ENCODE measurements at places on chromosomes 2 and 18.
A peak's percentile ranks its signal among the peaks of the same experiment; 100 is the strongest.

GRCh38 chr2:212538305-212539071 lies at the start of gene ERBB4:
ERBB4 (minus strand) TSS chr2:212538802; CDS start chr2:212538530, 272 bp downstream.
- DNase-seq, result peak; percentile 24

DNA sequence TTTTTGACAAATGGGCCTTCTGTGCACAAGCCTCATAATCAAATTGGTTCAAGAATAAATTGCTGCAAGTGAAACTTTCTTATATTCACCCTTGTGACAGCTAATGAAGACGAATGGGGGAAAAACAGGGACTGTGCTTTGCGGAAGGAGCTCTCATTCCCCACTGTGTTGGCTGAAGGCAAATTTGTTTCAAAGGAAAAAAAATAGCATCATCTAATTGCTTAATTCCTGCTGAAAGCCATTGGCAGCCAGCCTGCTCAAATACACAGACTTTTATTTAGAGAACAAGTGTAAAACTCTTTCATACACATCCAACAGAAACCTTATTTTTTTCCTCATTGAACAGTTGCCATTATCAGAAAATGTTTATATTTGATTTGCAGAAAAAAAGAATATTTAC lies 172.3 kb downstream of the ARL6IP6 start:
- peak; percentile 1 for DNase-seq

DNA sequence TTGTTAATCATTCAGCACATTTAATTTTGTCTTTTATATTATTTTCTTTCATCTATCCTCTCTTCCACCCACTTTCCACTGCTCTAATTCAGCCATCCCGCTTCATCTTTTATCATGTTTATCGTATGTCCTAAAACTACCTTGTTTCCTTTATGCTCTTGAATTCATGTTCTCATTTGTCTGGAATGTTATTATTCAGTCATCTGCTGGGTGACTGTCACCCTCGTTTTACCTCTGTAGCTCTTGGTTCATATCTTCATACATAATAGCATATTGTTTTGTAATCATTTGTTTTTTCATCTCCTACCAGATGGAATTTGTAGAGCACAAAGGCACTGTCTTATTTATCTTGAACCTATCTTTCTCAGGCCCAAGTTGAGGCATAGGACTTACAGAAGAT lies 37.0 kb downstream of the SMCHD1 start:
- DNase-seq, result no peak

DNA sequence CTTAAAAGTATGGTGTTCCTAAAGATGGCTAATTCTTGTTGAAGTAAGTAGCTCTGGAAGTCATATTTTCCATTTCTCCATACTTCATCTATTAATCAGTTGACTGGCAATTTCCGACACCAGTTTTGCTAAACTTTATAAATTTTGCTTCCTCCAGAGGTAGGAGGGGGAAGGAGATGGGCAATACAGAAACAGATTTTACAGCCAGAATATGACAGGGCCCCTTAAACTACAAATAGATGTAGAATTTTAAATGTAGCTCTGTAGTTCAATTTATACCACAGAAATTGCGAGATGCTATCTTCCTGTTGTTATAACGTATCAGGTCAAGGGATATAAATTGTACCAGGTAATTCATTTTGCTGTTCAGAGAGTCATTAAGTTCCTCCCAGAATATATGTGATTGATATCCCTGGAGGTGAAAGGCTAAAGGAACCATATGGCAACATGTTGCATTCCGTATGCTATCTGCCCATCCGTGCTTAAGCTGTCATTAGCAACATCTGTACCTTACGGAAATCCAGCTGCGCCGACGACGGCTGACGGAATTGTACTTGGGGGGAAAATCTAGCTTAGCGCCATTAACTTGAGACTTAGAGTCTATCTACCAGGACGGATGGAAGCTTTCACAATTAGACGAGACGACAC lies 8.4 kb upstream of the NR4A2 start:
- DNase-seq, result peak; percentile 61

- no peak for DNase-seq
These were observed 368.7 kb upstream of the ID2 start for GRCh38 chr2:8312861-8313830.

- no peak for DNase-seq
These were observed 217.7 kb downstream of the SH3RF3 start for GRCh38 chr2:109346601-109347228.

DNA sequence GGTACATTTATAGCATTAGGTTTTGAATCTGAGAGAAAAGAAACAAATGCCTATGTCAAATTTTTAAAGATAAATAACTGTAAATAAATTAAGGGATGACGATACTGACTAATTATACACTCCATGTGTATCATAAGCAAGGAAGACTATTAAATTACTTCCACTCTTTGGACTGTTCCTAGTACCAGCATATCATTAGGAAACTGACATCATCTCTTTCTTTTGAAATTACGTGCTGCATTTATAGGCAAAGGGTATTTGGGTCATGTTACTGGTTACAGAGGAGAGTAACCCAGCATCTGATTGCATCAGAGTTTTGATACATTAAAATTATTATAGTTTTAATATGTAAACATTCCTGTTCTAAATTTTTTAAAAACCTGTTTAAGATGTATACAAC lies 309.7 kb downstream of the XIRP2 start:
- no peak for DNase-seq

DNA sequence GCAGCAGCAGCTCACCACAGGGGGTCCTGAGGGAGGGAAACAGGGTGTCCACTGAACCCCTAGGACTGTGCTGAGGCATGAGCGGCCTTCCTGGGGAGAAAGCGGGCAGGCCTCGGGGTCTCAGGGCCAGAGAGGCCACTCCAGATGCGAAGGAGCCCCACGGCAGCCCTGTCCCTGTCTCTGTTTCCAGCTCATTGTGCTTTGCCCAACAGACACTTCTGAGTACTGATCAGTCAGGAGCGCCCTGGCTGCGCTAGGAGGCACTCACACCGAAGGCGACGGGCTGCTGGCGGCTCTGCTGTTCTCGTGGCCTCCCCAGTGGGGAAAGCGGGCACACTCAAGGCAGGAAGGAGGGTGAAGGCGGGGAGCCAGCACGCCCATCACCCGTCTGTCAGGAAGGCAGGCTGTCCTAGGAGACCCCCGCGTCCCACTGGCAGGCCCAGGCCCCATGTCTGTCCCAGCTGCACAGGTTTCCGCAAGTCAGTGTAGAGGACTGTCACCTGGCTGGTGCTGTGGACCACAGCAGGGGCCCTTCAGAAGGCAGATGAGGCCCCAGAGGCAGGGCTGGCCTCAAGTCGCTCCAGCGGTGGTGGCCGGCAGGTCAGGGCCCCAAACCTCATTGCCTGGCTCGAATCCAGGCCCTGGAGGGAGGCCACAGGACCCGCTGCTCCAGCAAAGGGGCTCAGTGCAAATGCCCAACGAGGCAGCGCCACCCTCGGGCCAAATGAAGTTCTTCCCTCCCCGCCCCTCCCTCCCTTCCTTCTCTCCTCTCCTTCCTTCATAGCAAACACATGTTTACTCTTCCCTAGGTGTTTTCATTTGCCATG lies 6.8 kb downstream of the ESPNL start:
- no peak for DNase-seq

DNA sequence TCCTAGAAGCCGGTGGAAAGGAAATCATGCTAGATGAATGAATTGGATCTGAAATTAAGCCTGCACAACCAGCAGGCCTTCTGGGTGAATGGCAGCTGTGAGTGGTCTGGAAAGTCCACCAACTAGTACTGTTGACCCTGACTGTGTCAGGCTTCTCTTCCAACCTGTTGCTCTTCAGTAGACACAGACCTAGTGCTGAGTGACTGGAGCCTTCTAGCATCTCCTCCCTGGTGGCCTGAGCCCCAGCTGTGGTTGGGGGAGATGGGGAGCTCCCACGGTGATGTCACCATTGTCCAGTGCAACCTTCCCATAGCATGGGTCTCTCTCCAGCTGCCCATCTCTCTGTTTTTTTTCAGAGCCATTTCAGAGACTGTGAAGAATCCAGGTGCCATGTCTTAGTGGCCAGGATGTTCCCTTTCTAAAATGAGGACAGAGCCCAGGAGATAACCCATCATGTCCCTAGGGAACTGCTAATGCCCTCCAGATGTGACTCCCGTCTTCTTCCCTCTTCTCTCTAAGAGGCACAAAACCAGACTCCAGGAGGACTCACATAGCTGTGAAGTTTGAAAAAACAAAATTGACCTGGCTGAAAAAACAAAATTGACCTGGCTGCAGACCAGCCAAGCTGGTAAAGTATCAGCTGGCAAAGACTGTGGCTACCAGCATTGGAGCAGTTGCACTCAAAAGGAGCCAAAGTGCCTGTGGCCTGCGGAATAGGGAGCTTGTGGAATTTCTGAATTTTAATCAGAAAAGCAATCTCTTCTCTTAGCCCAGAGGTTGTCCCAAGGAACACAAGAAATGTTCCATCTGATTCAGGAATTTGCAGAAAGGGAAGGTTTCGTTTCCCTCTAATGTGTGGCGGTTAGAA lies 67.4 kb upstream of the RPL31 start:
- no peak for DNase-seq

- DNase-seq, result no peak
These were observed 240.9 kb downstream of the RNF152 start for GRCh38 chr18:61651880-61652268.

GRCh38 chr2:171723716-171724683 lies 36.7 kb downstream of the DYNC1I2 start:
- no peak for DNase-seq

- no peak for DNase-seq
These were observed 122.8 kb upstream of the PXDN start for GRCh38 chr2:1867141-1867540.

- peak; percentile 89 for DNase-seq
These were observed 52.8 kb upstream of the HAAO start for GRCh38 chr2:42844901-42845821.

DNA sequence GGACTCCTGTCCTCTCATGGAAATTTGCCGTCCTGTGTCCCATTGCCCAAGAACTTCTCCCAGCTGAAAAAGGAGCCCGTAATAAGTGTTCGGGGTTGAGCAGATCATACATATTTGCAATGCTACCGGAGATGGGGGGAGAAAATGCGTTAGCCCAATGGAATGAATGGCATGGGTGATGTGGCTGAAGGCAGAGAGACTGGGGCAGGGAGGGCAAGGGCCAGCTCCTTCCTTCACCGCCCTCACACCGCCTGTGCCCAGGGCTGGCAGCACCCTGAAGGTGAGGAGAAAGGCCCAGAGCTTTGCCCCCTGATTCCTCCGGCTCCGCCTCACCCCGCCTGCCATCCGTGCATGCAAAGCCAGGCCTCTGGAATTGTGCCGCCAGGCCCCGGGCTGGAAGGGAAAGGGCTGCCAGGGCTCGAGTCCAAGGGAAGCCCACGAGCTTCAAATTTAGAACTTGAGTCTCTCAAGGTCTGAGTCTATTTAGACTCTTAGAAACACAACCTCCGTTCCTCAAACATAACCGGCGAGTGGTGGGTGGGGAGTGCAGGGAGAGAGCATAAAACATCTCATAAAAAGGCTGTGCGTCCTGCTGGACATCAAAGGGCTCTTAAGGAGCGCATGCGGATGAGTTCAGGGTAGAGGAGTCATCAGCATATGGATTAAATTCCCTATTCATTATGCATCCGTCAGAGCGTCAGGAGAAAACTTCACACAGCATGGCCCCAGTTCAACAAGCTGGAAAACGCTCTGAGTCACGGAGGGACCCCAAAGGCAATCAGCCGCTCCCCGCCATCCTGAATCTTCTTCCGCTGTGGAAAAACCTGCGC lies 121.7 kb upstream of the GLI2 start:
- no peak for DNase-seq

DNA sequence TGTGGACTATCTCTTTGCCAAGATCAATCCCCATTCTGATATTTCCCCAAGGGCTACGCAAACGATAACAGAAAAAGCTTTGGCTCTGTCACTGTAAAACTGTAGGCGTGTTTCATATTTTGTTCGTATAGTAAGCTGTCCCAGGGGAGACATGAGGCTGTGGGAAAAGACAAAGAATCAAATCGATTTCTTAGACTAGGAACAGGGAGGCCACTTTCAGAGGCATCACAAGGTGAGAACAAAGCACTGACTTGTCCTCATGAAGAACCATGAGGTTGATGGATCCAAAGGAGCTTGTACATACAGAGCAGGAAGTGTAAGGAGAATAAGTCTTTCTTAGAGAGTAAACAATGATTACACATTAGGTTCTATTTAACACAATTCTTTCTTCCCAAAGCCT lies 255.7 kb downstream of the HNMT start:
- DNase-seq, result no peak

GRCh38 chr2:53512071-53512826 lies 255.4 kb upstream of the CHAC2 start:
- DNase-seq, result no peak

GRCh38 chr18:7902399-7902839 lies 335.3 kb downstream of the PTPRM start:
- DNase-seq, result no peak

DNA sequence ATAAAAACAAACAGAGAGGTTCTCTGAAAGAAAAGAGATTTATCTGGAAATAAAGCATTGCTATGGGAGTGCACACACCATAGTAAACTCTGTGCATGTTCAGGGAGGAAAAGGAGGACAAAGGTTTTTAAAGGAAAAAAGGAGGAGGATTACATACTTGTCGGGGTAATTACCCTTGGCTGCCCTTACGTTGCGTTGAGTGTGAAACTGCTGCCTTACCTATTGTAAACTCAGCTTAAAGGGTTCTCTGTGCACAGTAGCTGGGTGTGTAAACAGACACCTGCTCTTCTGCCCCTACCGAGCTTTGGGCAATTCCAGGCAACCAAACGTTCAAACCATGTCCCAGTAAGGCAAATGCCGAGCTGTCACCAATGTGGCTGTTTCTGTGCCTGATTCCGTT lies 29.6 kb upstream of the PXDN start:
- no peak for DNase-seq

DNA sequence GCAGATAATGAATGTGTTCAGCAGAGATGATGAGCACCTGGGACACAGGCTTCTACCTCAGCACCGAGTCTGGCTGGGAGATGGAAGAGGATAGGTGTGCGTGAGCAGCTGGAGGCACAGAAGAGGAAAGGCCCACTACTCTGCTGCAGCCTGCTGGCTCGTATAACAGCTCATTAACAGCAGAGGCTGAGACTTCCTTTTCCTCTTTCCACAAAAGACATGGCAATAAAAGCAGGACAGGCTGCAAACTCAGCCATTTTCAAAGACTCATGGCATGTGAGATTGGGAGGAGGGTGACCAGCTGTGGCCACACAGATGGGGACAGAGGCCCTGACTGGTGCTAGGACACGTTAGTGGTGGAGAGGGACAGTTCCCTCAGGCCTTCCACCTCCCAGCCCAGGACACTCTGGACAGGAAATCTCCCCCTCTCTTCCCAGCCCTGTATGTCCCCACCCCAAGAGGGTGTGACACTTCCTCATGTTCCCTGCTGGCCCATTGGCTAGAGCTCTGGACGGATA lies 60.3 kb downstream of the CACNB4 start:
- peak; percentile 40 for DNase-seq

DNA sequence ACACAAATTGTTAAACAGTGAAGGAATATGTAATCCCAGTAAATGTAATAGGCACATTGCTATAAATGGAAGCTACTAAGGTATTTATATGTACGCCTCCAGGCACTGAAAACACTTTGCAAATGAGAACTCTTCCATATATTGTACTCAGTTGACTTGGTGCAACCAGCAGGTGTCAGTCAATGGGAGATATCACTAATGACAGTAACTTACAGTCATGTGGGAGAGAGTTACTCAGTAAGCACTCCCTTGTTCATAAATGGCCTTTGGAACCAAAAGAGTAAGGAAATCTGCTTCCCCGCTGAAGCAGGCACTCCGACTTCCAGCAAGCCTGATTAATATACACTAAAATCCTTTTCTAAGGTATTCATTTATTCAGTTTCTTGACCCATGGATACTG lies 5.9 kb downstream of the MDH1 start:
- DNase-seq, result no peak

GRCh38 chr2:13115643-13116042 lies 398.9 kb downstream of the TRIB2 start:
- no peak for DNase-seq

All from right lung (tissue), 10 donors.